ENCODE measurements at places on chromosomes 4 and X.

GRCh38 chr4:120924931-120925330, 2.4 kb upstream of the PRDM5 start:
- no peak overlapping the region for H3K27ac ChIP-seq
- H3K4me3 ChIP-seq, result no peak overlapping the region
- H3K27me3 ChIP-seq, result no peaks in the 10 kb centered on the region
- peaks cover 15% of the 10 kb centered on the region for H3K4me1 ChIP-seq
- no peak for DNase-seq

- no peak for DNase-seq
- no peak overlapping the region for H3K4me3 ChIP-seq
- H3K27ac ChIP-seq, result no peak overlapping the region
- H3K36me3 ChIP-seq, result no peaks in the 10 kb centered on the region
Measured at GRCh38 chrX:142483965-142484364, 278.9 kb upstream of the MAGEC2 start.

DNA sequence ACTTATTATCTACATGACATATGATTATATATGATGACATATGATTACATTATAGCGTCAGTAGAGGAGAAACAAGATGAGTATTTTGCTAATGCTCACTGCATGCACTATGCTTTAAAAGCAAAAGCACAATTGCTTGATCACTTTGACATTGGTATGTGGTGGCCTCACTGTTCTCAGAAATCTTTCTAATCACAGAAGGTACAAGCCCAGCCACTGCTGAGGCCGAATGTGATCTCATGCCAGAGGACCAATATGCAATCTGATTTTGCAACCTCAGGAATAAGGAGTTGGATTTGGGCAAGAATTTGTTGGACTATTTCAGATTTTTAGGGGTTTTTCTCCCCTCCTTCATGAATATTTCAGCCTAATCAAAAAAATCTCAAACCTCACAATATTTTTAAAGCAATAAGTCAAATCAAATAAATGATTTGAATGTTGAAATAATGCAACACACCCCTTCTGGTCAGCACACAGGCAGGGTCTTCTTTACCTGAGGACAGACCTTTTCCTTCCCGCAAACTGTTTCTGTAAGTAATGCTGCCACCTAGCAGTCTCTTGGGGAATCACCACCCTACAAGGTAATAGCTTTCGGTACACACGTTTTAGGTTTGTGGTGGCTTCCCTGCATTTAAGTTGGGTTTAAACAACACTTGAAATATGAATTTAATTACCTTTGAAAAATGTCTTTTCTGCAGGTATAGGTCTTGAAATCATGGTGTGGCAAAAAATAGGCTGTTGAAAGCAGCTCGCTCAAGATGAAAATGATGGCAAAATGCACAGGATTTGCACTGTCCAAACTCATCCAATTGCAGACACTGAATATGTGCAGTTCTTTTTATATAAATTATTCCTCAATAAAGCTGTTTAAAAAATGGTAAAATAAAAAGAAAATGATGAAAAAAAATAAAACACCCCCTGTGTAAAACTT, 4.8 kb upstream of the CXCL13 start:
- peaks cover 14% of the 10 kb centered on the region for H3K27me3 ChIP-seq
- H3K27ac ChIP-seq, result no peak overlapping the region
- H3K36me3 ChIP-seq, result no peaks in the 10 kb centered on the region
- H3K4me1 ChIP-seq, result no peaks in the 10 kb centered on the region

DNA sequence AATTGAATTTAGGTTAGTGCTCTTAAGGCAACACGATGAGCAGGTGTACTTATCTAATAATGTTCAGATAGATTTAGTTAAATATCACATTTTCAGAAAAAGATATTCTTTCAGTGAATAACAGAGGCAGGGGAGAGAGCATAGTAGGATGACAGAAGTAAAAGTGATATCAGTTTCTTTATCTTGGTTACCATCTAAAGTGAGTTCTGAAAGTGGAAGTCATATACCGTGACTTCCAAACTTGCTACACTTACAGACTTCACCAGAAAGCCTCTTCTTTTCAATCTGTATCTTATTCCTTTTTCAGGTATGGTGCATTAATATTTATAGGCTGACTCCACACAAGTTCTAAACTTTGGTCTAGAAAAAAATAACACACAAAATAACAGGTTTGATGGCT, 124.9 kb downstream of the POU4F2 start:
- no peak overlapping the region for H3K4me3 ChIP-seq
- H3K27ac ChIP-seq, result no peak overlapping the region
- H3K4me1 ChIP-seq, result no peaks in the 10 kb centered on the region
- H3K27me3 ChIP-seq, result no peaks in the 10 kb centered on the region
- DNase-seq, result no peak

- peaks cover 41% of the 10 kb centered on the region for H3K4me1 ChIP-seq
- H3K27ac ChIP-seq, result peak overlapping the region; percentile 36
Measured at GRCh38 chr4:1215141-1216075, 33.5 kb downstream of the CTBP1 start.

DNA sequence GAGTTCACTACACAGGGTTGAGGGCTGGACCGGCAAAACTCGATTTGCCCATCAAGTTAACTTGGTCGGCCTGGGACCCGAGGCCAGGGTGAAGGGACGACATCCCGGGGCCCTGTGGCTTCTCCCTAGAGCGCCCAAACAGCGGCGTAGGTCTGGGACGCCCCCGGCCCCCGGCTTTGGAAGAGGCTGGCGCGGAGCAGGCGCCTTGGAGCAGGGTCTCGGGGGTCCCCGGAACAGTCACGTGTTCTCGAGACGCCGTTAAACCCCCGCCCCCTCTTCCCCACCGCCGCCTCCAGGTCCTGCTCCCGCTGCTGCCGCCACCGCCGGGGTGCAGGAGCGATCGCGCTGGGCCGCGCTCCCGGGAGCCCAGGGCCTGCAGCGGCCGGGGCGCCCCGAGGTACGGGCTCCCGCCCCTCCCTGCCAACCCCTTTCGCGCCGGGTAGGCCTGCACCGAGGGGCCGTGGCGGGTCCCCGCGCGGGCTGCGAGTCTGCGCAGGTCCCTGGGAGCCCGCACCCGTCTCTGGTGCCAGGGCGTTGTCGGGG, at the start of gene NPY5R:
TSS of gene NPY5R (plus strand) at position 289 of the 543 bp plus-strand sequence. CDS start 6,382 bp downstream, outside the sequence.
- DNase-seq, result no peak
- no peak within 1 kb of the TSS for H3K4me3 ChIP-seq
- H3K27me3 ChIP-seq, result peaks cover 20% of the 10 kb centered on the region
- no peak within 1 kb of the TSS for H3K27ac ChIP-seq

GRCh38 chrX:132967049-132967448, 8.6 kb upstream of the HS6ST2 start:
- H3K27me3 ChIP-seq, result peaks cover 2% of the 10 kb centered on the region
- H3K4me1 ChIP-seq, result no peaks in the 10 kb centered on the region
- H3K36me3 ChIP-seq, result no peaks in the 10 kb centered on the region
- H3K4me3 ChIP-seq, result no peak overlapping the region

GRCh38 chr4:66048861-66049260, 378.6 kb upstream of the EPHA5 start:
- no peak overlapping the region for H3K4me3 ChIP-seq
- no peaks in the 10 kb centered on the region for H3K27me3 ChIP-seq
- no peak for DNase-seq

- H3K36me3 ChIP-seq, result peaks cover 6% of the 10 kb centered on the region
- no peak overlapping the region for H3K27ac ChIP-seq
- H3K4me3 ChIP-seq, result no peak overlapping the region
- no peaks in the 10 kb centered on the region for H3K27me3 ChIP-seq
Measured at GRCh38 chrX:70485466-70485865, 40.8 kb downstream of the DLG3 start.

DNA sequence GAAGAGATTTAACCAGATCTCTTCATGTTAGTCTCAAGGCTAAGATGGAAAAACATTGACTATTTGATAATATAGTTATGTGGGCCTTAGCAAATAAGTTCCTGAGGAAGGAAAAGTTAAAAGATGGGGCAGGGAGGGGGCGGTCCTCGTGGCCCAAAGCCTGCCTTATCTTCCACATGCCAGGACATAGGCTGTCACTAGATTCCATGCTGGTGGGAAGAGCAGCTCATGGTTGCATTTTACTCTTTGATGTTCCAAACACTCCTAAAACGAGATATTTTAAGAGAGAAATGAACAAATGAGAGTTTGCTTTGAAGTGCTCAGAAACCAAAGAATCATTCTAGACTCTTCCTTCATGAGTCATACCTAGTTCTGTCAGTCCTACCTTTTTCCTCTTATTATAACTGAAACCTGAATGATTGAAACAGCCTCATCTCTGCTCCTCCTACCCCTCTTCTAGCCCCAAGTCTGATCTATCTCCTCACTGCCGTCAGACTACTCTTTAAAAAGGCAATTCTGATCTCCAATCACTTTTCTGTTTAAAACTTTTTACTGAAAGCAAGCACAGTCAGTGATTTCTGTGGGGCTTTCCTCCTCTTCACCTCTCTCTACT, 25.1 kb downstream of the RAB9B start:
- H3K27me3 ChIP-seq, result no peaks in the 10 kb centered on the region
- H3K4me3 ChIP-seq, result no peak overlapping the region
- no peak overlapping the region for H3K27ac ChIP-seq
- H3K4me1 ChIP-seq, result no peaks in the 10 kb centered on the region
- no peak for DNase-seq
- H3K36me3 ChIP-seq, result no peaks in the 10 kb centered on the region

GRCh38 chr4:184237612-184238011, 19.9 kb upstream of the ENPP6 start:
- H3K4me3 ChIP-seq, result no peak overlapping the region
- H3K27me3 ChIP-seq, result no peaks in the 10 kb centered on the region
- no peaks in the 10 kb centered on the region for H3K36me3 ChIP-seq

- DNase-seq, result peak; percentile 61
- peak overlapping the region; percentile 98 for H3K27ac ChIP-seq
- H3K4me3 ChIP-seq, result peak overlapping the region; percentile 97
- no peaks in the 10 kb centered on the region for H3K27me3 ChIP-seq
- H3K4me1 ChIP-seq, result peaks cover 43% of the 10 kb centered on the region
- H3K36me3 ChIP-seq, result peaks cover 18% of the 10 kb centered on the region
Measured at GRCh38 chr4:80072228-80072743, 743 bp downstream of the ANTXR2 start.

- peaks cover 14% of the 10 kb centered on the region for H3K4me1 ChIP-seq
- peaks cover 2% of the 10 kb centered on the region for H3K27me3 ChIP-seq
- H3K27ac ChIP-seq, result no peak within 1 kb of the TSS
- no peak for DNase-seq
- peaks cover 5% of the 10 kb centered on the region for H3K36me3 ChIP-seq
Measured at GRCh38 chrX:1336331-1336943, at the start of gene IL3RA. Gene IL3RA (plus strand): TSS chrX:1336785. CDS start chrX:1341766, 4,981 bp downstream.

- H3K27me3 ChIP-seq, result peaks cover 6% of the 10 kb centered on the region
- H3K36me3 ChIP-seq, result no peaks in the 10 kb centered on the region
- no peak overlapping the region for H3K27ac ChIP-seq
- no peak for DNase-seq
Measured at GRCh38 chr4:3827616-3828492, 61.7 kb downstream of the ADRA2C start.

GRCh38 chr4:56181140-56181953, 205.9 kb downstream of the AASDH start:
- H3K36me3 ChIP-seq, result no peaks in the 10 kb centered on the region
- H3K27me3 ChIP-seq, result peaks cover 4% of the 10 kb centered on the region
- DNase-seq, result no peak
- peaks cover 10% of the 10 kb centered on the region for H3K4me1 ChIP-seq
- H3K4me3 ChIP-seq, result no peak overlapping the region

- DNase-seq, result no peak
- H3K36me3 ChIP-seq, result no peaks in the 10 kb centered on the region
- no peak overlapping the region for H3K4me3 ChIP-seq
Measured at GRCh38 chrX:11888421-11888820, 130.4 kb downstream of the MSL3 start.

DNA sequence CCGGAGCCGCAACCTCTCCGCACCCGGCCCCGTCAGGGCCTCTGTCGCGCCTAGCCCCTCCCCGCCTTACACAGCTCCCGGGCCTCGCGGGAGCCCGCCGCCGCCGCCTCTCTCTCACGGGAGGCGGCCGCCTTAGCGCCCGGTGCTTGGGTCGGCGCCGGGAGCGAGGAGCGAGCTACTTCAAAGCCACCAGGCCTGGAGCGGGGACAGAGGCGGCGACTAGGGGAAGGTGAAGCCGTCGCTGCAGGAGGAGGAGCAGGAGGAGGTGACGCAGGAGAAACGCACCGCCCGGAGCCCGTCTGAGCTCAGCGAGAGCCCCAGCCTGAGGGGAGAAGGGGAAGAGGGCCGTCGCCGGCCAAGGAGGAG, 250 bp downstream of the USP9X start:
- no peaks in the 10 kb centered on the region for H3K27me3 ChIP-seq
- peak overlapping the region; percentile 97 for H3K4me3 ChIP-seq
- H3K36me3 ChIP-seq, result no peaks in the 10 kb centered on the region
- peak; percentile 80 for DNase-seq

- H3K27ac ChIP-seq, result peak overlapping the region; percentile 4
- H3K36me3 ChIP-seq, result peaks cover 7% of the 10 kb centered on the region
- H3K4me3 ChIP-seq, result no peak overlapping the region
- peaks cover 13% of the 10 kb centered on the region for H3K4me1 ChIP-seq
- DNase-seq, result no peak
Measured at GRCh38 chr4:37872310-37872988, 18.4 kb upstream of the TBC1D1 start.

- DNase-seq, result no peak
- no peak overlapping the region for H3K27ac ChIP-seq
- no peak overlapping the region for H3K4me3 ChIP-seq
- no peaks in the 10 kb centered on the region for H3K27me3 ChIP-seq
- no peaks in the 10 kb centered on the region for H3K36me3 ChIP-seq
- no peaks in the 10 kb centered on the region for H3K4me1 ChIP-seq
Measured at GRCh38 chr4:9870165-9870790, 88.8 kb downstream of the DRD5 start.

GRCh38 chr4:76762137-76763130, 135.5 kb downstream of the SOWAHB start:
- no peaks in the 10 kb centered on the region for H3K4me1 ChIP-seq
- no peaks in the 10 kb centered on the region for H3K36me3 ChIP-seq
- no peak overlapping the region for H3K4me3 ChIP-seq
- H3K27ac ChIP-seq, result no peak overlapping the region
- H3K27me3 ChIP-seq, result peaks cover 3% of the 10 kb centered on the region
- DNase-seq, result no peak

- no peak overlapping the region for H3K27ac ChIP-seq
- no peak for DNase-seq
- H3K4me1 ChIP-seq, result no peaks in the 10 kb centered on the region
- H3K36me3 ChIP-seq, result no peaks in the 10 kb centered on the region
Measured at GRCh38 chrX:3461397-3462165, 115.1 kb upstream of the MXRA5 start.

DNA sequence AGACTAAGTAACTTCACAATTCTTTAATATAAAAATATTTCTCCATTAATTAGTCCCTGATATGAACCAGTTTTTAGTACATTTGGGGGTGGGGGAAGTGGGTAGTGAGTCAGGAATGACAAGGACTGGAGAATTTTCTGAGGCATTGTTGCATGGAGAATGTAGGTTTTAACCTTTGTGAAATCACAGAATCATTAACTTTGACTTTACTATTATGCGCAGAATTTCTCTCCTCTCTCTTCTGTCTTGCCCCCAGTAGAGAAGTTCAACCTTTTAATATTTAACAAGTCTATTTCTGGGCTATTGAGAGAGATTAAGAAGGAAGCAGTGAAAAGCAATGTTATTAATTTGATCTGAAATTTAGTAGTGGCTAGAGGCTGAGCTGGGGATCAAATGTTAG, 597.0 kb downstream of the PCDH18 start:
- no peak overlapping the region for H3K4me3 ChIP-seq
- H3K27me3 ChIP-seq, result no peaks in the 10 kb centered on the region
- H3K36me3 ChIP-seq, result no peaks in the 10 kb centered on the region
- no peak overlapping the region for H3K27ac ChIP-seq
- H3K4me1 ChIP-seq, result no peaks in the 10 kb centered on the region

Data from naive thymus-derived CD8-positive, alpha-beta T cell (primary cell).